Fibroblast of skin of left biceps (primary cell): ENCODE measurements at places on chromosomes 5 and 9.
A peak's percentile ranks its signal among the peaks of the same experiment; 100 is the strongest.

- no peak for DNase-seq
Observed at GRCh38 chr5:15585128-15585527, 85.1 kb downstream of the FBXL7 start.

DNA sequence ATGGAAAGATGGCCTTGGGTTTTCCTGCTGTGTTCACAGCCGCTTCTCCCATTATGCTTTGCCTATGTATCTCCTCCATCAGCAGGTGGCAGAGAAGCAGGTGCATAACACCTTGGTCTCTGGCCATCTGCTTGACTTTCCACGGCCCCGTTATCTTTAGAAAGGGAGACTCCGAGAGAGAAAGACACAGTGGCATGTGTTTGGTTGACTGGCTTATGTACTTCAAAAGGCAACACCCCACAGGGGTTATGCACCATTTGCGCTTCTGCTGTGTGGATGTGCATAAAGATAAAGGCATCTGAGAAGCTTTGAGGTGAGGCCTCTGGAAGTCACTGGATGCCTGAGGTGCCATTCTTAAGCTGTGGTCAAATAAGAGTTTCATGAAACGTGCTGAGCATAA lies 138.4 kb downstream of the EGFLAM start:
- no peak for DNase-seq

GRCh38 chr9:98215821-98216220 lies 23.4 kb upstream of the CORO2A start:
- DNase-seq, result no peak

GRCh38 chr5:74289691-74290090 lies 350.8 kb downstream of the ENC1 start:
- no peak for DNase-seq

- DNase-seq, result no peak
Observed at GRCh38 chr9:88523056-88523455, 11.9 kb upstream of the NXNL2 start.

GRCh38 chr5:32645246-32645645 lies 59.9 kb downstream of the SUB1 start:
- no peak for DNase-seq

- DNase-seq, result no peak
Observed at GRCh38 chr5:133303298-133303697, 251.5 kb downstream of the HSPA4 start.

DNA sequence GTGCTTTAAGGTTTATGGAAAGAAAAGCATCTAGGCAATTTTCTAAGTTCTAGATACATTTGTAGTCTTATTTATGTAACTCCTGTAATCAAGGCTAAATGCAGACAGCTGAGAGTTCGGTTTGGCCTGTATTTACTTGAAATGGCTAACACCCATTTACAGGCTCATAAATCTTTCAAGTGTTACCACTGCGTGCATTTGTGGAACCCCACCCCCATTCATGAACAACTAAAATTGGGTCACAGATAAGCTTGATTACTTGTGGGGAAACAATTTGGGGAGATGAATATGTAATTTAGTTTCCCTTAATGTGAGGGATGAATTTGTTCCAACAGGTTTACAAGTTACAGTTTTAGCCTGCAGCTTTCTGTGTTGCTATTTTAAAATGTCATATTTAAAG lies 360.6 kb downstream of the ARRDC3 start:
- no peak for DNase-seq

DNA sequence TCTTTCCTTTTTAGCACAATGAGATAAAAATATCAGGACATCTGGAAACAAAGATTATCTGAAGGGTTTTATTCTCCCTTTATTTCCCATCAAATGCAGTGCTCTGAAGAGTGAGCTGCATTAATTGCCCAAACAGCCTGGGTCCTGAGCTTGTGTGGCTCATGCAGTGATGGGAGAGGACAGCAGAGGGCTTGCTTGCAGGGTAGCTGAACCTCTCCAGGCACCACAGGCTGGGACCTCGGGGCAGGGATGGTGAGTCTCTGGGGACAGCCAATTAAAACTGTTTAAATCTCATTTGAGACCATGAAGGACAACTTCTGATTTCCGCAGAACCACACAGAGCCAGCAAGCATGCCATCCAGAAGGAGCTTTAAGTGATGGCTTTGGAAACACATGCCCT lies 71.2 kb downstream of the PLAC8L1 start:
- DNase-seq, result no peak

DNA sequence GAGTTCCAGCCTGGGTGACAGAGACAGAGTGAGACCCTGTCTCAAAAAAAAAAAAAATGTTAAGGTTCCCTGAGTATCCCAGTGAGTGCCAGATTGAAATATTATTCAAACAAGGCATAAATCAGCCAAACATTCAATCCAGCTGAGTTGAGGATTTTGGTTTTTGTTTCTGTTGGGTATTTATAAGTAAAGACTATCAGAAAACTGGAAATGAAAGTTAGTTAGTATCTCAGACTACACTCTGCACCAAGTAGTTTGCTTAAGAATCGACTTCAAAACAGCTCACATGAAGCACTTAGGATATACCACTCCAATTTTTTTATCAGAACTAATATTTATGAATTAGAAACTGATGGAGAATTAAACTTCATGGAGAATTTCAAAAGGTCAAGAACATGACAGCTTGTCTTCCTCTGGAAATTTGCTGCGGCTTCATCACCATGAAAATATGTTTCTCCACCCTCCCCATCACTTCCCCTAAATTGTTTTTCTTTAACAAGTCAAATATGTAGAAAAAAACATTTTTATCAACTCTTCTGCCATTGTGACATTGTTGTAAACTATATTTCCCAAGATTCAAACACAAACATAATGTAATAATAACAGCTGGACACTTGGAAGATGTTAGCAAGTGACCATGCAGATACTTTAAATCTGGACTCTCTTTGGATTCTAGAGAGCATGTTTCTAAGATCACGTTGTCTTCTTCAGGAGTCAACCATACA lies 110.0 kb upstream of the PTGER4 start:
- no peak for DNase-seq

DNA sequence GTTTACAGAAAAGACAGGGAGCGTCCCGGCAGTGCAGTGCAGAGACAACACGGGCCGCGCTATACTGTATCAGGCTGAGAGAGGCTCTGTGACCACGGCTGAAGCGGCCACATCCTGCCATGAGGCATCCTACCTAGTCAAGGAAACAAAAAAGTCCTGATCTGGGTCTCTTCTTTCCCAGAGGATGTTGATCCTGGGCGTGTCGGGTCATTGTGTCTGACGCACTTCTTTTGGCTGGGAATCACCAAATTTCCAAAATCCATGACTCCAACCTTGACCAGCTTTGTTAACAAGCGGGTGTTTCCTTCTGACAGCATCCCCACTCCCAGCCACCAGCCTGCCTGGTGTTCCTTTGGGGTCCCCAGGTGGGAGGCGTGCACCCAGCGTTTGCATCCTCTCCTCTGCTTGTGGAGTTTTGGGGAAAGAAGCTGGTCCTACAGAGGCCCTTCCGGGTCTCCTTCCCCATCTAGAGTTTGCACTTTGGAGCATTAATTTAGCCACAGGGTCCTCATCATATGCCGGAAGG lies 91.4 kb upstream of the RAI14 start:
- no peak for DNase-seq

GRCh38 chr9:11686733-11687132 lies 1006.5 kb upstream of the TYRP1 start:
- DNase-seq, result no peak

DNA sequence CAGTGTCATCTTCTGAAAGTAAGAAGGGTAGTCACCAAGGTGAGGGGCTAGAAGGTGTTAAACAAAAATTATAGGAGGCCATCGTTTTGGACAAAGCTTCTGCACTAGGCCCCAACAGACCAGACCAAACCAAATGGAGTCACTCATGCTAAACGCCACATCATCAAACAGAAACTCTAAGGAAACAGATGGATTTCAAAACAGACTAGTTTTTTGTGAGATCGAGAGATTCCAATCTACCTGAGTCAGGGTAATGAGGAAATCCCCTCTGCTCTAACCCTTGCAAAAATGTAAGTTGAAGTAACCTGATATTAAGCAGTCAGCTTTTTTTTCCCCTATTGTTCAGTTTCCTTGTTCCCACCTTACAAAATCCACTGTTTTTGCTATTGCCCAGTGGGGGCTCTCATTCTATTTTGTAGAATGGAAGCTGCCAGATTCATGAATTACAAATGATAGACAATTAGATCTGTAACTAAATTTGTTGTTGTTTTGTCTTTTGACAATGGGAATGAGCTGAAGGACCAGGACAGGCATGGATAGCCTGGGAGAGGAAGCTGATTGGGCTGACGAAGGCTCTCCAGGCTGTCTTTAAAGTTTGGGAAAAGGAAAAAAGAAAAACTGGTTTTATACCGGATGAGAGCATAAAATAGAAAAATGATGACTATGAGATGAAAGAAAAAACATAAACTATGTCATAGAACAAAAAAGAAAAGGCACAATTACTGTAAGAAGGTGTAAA lies 94.7 kb upstream of the ADAMTSL1 start:
- peak; percentile 79 for DNase-seq

GRCh38 chr5:60843386-60843935 lies 608 bp downstream of the ELOVL7 start:
- DNase-seq, result no peak

DNA sequence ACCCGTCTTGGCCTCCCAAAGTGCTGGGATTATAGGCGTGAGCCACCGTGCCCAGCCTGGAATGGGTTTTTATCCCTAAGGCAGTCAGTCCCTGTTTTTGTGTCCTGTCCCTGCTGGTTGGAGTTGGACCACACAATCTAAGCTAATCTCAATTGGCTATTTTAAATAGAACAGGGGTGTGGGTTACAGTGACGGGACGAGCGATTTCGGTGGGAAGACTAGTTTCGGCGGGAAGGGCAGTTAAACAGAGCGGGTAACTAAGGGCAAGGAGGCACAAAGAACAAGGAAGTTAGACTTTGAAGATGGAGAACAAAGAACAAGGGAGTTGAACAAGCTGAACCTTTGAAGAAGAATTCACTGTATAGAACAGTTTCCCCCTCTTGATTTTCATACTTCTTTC lies 1.4 kb downstream of the GTF3C5 start:
- no peak for DNase-seq

- no peak for DNase-seq
Observed at GRCh38 chr9:101265261-101265660, 119.5 kb downstream of the BAAT start.

DNA sequence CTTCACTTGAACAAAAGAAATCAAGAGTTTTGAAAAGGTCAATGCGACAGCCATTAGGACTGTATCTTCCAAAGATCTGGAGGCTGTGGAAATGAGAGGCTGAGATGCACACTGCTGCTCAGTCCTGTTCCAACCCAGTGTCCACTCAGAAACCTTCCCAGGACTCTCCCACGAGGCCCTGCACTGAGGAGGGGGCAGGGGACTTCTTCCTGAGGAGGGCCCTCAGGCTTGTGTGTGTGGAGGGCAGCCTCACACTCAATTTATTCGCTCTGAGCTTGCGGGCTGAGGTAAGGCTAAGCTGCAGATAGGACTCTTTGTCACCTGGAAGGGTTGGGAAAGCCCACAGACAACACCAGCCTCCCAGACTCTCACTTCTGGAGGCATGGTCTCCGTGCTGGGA lies 69.6 kb upstream of the ROR2 start:
- no peak for DNase-seq

DNA sequence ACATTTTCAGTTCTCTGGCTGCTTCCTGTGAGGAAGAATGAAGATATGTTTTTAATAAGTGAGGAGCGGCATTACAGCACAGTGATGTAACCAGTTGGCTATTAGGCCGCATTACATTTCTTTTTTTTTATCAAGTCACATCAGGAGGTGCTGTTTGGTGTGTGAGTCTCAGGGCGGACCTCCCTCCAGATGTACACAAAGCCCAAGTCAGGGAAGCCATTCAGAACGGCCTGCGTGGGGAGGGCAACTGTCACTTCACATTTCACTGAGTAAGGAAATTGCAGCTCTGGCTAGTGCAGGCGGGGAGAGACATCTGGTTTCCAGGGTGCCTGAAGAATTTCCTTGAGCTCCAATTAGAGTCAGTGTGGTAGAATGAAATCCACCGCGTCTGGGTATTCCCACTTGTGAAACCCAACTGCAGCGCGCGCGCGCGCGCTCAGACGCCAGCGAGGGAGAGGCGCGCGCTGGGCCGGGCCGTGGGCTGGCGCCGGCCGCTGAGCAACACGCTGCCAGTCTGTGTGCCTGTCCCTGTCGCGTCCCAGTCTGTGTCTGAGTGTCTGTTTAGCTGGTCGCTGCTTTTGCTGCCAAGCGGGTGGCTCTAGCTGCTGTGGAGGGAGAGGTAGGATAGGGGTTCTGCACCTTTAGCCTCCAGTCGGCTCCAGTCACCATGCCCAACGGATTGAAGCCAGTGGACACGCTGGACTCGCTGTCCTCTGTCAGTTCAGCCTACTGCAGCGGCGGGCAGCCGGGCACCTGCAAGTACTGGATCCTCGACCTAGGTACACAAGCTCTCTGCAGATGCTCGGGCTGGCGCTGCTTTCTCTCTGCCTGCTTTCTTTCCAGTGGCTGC lies 140.8 kb upstream of the OTULINL start:
- peak; percentile 98 for DNase-seq

- no peak for DNase-seq
Observed at GRCh38 chr5:131384616-131385214, 120.9 kb downstream of the CDC42SE2 start.

GRCh38 chr5:11240293-11241190 lies 479.5 kb upstream of the DAP start:
- no peak for DNase-seq

- DNase-seq, result no peak
Observed at GRCh38 chr5:132044207-132044606, 16.2 kb upstream of the IL3 start.

DNA sequence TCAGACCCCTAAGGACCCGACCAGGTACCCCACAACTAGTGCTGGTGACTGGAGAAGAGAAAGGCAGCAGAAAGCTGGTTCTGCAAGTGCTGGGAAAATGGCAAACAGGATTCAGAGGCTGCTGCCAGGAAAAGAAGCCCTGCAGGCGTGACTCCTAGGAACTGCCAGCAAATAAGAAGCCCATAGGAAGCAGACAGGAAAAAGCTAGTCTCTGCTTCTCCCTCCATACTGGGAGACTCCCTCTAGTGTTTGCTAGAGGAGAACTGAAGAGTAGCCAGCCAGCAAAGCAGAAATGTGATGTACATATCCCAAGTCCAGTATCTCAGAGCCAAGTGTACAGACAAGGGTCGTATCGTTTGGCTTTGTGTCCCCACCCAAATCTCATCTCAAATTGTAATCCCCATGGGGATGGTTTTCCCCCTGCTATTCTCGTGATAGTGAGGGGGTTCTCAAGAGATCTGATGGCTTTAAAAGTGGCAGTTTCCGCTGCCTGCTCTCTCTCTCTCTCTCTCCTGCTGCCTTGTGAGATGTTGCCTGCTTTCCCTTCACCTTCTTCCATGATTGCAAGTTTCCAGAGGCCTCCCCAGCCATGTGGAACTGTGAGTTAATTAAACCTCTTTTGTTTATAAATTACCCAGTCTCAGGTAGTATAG lies 38.1 kb upstream of the TUSC1 start:
- DNase-seq, result peak; percentile 27
